ENCODE measurements at places on chromosomes 13 and 19.
A peak's percentile ranks its signal among the peaks of the same experiment; 100 is the strongest.

DNA sequence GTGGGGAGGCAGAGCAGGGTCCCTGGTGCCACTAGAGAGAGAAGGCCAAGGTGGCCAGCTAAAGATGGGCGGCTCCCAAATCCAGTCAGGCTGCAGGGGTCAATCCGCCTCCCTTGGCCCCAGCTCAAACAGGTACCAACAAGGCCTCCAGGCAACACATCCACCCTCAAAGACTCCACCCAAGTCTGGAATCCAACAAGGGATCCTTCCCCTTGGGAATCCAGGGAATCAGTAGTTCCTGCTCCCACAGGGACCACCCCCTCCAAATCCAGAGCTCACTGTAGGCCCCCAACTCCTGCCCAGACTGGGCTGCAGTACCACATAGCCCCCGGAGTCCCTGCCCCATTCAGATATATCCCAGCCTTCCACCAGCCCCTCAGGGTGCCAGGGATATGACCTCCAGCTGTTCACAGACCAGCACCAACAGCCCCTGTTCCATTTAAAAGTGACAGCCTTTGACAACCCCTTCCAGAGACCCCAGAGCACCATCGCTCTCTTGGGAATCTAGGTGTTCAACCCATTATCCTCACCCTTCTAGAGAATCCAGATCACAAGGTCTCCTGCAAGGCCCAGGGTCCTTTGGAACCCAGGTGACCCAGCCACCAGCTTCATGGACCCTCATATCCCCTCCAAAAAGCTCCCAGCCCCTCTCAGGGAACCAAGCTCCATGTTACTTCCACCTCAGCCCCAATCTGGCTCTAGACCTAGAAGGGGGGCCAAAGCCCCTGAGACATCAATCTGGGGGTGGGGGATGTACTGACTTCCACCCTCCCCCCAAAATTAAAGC is 3.2 kb downstream of the ERF start:
- no peak for DNase-seq

DNA sequence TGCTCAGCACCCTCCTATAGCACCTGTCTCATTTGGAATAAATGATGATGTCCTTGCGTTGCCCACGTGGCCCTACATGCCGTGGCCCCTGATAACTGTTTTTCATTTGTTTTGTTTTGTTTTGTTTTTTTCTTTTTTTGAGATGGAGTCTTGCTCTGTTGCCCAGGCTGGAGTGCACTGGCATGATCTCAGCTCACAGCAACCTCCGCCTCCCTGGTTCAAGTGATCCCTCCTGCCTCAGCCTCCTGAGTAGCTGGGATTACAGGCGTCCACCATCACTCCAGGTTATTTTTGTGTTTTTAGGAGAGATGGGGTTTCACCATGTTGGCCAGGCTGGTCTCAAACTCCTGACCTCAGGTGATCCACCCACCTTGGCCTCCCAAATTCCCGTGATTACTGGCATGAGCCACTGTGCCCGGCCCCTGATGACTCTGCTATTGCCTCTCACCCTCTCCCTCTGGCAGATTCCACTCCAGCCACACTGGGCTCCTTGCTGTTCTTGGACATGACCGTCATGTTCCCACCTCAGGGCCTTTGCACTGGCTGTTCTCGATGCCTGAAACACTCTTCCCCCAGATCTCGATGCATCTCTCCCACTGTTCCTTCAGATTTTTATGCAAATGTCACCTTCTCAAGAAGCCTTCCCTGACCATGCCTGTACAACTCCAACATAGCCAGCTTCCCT is 7.4 kb downstream of the C5AR2 start:
- no peak for DNase-seq

DNA sequence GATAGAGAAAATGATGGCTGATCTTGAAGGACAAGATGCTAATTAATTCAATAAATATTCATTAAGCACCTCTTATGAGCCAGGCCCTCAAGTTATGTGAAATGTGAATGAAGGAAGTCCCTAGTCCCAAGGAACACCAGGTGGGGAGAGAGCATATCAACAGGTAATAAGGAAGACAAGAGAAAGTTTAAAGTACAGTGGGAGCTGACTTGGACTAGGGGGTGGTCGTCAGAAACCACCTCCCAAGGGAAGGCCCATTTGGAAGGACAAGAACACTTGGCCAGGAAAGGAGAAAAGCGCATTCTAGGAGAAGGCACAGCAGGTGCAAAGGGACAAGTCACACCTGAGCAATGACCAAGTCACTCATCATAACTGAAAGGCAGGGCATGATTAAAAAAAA is 72.7 kb downstream of the DOCK9 start:
- DNase-seq, result no peak

- DNase-seq, result peak; percentile 29
Measured at GRCh38 chr19:8445488-8446001, 770 bp downstream of the HNRNPM start.

- peak; percentile 66 for DNase-seq
Measured at GRCh38 chr13:100588331-100589177, at the start of gene GGACT. Gene GGACT, minus strand, starts transcription at chr13:100588789. Its CDS starts 56,198 bp downstream, at chr13:100532591.

GRCh38 chr19:32691291-32691951 is at the start of gene NUDT19:
Gene NUDT19, plus strand, starts transcription at chr19:32691821. Its CDS starts 140 bp downstream, at chr19:32691961.
- peak; percentile 90 for DNase-seq

DNA sequence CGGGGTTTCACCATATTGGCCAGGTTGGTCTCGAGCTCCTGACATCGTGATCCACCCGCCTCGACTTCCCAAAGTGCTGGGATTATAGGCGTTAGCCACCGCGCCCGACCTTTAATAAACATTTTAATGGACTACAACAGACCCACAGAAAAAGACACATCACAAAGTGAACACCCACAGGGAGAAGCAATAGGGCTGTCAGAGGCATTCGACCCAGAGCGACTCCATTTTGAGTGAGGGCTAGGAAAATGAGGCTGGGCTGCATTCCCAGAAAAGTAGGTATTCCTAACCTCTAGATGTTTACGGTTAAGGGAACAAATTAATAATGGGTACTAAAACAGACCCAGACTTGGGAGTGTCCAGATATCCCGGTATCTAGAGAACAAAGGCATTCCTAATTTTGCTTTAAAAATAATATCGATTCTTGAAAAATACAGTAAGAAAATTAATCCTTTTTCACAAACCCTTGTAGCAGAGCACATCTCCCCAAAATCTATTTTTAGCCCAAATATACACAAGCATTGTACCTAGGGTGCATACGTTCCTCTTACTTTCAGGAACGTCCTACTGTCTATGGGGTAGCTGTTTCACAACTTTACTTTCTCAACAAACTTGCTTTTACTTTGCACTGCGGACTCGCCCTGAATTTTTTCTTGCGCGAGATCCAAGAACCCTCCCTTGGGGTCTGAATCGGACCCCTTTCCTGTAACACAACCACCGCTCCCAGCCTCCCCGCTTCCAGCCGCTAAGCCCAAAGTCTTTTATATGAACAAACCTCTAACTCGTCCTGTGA is 811 bp upstream of the ZNF8 start:
- no peak for DNase-seq
